ENCODE measurements at places on chromosomes 5 and 9.

DNA sequence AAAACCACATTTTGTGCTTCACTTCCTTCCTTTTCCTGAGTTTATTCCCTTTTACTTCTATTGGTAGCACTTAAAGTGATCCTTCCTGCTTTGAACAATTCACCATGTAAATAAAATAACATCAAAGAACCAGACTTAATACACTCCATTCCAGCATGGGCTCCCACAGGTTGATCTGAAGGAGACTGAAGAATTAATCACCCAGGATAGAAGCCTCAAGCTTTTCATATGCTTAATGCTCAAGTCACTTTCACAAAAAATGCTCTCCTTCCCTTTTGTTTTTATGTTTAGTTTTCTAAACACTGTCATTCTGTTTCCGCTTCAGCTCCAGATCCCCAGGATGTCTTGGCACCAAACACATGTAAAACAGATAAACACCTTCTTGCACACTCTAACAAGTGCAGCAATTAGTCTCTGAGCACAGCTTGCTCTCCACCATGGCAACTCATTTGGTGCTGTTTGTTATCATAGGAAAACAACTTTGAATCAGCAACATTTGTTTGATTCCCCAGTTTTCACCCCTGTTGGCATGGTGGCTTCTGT, 37.0 kb downstream of the DMRTA1 start:
- no peak for DNase-seq

DNA sequence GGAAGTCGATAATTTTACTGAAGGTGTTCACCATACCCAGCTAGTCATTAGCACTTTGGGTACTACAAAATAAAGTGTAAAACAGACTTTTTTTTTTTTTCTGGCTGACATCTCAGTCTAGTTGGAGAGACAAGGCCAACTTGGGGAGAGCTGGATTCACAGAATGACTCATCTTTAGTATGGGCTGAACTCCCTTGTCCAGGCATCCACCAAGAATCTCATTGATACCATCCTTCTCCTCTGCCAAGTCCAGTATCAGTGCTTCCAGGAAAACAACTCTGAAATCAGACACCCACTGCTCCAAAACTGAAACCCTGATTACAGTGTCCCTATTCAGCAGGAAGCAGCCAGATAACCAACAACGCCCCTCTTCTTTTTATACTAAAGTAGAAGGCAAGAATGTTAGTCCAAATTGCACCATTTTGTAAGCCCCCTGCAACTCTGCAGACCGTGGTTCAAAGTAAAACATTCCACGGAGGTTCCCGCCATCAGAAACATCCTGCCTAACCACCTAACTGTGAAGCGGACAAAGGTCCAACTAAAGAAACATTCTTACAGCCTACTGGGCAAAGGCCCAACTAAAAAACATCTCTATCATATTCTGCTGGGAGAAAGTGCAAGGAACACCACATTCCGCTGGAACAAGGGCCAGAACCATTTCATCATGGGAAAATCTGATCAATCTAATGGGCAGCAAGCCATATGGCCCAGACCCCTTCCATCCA, 728.2 kb downstream of the BRINP1 start:
- DNase-seq: no peak

DNA sequence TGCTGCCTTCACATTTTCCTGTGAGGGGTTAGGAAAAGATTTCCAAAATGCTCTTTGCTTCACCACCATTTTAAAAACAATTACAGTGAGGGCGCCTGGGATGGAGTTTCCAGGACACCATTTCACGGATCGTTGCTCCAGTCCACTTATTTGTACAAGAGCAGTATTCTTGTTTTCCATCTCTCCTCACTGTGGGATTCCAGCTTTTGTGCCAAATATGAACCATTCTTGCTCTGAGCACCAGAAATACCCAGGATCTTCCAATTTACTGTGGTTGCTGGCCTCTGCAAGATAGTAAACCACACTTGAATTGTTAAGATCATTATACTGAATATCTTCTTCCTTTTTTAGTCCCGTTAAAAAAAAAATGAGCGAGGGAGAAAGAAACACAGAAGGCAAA, 899.5 kb downstream of the TLE1 start:
- no peak for DNase-seq

GRCh38 chr9:21964925-21965385, 29.2 kb downstream of the CDKN2A start:
- peak; percentile 60 for DNase-seq

GRCh38 chr5:66346869-66347268, 202.8 kb downstream of the SREK1 start:
- DNase-seq: no peak

DNA sequence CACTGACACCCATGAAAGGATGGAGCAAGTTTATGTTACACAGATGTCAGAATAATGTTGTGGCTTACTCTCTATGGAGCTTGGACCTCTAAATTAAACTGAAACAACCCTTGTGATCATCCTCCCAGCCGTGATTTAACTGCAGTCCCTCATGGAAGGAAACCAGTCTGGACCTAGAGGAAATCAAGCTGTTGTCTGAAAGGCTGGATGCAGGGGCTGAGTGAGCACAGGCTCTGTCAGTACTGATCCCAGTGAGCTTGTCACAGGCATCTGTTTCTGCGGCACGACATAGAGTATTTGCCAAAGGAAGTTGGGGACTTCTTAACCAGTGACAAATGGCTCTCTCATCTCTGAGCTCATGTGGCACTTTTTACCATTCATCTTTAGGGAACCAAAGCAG, 282.9 kb upstream of the MAP3K1 start:
- DNase-seq: no peak

DNA sequence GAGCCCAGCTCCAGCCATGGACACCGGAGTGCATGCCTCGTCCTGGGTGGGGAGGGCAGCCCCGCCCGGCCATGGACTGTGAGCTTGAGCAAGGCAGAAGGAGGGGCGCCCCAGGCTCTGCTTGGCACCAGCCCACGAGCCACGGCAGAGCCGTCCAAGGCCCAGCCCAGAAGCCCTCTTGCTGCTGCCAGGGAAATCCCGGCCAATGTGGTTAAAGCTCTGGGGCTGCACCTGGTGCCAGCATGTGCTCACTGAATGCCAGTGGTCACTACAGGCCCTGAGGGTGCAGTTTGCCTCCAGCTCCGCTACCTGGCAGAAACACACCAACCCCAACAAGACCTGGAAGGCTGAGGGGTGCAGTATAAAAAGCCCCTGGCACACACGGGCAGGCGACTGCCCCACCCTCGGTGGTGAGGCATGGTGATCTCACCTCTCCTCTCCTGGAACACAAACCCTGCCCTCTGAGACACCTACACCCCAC, 11.8 kb downstream of the BRD3 start:
- DNase-seq: peak; percentile 23

GRCh38 chr5:37975531-37975930, 135.7 kb upstream of the GDNF start:
- no peak for DNase-seq

- DNase-seq: no peak
Measured at GRCh38 chr5:16291474-16291873, 111.9 kb upstream of the MARCHF11 start.

DNA sequence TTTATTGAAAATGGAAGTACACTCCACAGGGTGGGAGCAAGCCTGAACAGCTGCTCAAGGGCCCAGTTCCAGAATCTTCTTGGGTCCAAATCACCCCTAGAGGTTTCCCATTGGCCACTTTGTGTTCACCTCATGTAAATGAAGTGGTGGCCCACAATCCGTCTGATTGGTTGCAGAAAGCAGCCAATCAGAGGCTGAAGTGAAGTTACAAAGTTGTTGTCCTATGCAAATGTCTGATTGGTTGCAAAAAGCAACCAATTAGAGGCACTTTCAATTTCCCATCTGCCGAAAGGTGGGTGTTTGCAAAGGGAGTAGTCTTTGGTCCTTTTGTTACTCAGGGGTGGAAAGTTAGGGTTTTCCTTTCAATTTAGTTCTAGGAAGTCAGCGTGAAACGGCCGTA, 8.8 kb downstream of the TMEM171 start:
- no peak for DNase-seq

- DNase-seq: no peak
Measured at GRCh38 chr5:179307931-179308471, 37.3 kb downstream of the ADAMTS2 start.

DNA sequence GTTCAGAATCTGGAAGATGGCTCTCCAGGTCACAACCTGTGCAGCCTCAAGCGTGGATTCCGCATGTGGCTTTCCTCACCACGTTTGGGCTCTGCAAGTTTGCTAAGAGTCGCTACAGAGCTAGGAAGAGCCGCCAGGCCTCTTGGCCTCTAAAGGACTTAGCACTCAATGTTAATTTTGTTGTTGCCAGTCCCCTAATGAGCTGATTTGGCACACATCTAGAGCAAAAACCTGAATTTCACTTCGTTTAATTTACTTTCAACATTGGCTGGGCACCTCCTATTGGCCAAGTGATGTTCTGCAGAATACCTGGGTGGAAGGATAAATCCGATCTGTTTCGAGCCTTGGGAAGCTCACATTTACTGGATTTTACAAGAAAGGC, 65.8 kb upstream of the UNC5A start:
- no peak for DNase-seq

DNA sequence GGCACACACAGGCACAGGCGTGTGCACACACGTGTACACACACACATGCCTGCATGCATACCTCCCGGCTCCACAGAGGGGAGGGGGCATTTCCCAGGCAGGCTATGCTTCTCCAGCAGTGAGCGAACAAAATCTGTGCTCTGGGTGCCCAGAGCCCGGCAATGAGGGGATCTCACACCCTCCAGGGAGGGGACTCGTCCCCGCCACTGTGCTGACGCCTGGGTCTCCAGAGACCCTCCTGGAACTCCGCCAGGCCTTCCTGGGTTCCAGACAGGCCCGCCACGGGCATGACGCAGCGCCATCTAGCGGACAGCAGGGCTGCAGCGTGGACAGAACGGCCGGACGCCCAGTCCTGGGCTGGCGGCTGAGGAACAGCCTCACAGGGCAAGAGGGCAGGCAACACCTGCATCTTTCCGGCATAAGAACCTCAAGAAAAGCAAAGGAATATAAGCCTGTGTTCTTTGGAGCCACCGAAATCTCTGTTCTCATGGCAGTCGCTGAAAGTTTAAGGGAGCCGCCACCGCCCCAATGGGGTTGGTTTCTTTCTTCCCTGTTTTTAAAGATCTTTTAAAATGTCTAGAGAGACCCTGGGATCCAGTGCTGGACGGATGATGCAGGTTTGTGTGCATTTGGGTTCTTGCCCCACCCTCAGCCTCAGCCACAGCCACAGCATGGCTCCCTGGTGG, 135.6 kb upstream of the PPP1R26 start:
- peak; percentile 69 for DNase-seq

- peak; percentile 74 for DNase-seq
Measured at GRCh38 chr5:151115272-151115905, 34.6 kb upstream of the TNIP1 start.

DNA sequence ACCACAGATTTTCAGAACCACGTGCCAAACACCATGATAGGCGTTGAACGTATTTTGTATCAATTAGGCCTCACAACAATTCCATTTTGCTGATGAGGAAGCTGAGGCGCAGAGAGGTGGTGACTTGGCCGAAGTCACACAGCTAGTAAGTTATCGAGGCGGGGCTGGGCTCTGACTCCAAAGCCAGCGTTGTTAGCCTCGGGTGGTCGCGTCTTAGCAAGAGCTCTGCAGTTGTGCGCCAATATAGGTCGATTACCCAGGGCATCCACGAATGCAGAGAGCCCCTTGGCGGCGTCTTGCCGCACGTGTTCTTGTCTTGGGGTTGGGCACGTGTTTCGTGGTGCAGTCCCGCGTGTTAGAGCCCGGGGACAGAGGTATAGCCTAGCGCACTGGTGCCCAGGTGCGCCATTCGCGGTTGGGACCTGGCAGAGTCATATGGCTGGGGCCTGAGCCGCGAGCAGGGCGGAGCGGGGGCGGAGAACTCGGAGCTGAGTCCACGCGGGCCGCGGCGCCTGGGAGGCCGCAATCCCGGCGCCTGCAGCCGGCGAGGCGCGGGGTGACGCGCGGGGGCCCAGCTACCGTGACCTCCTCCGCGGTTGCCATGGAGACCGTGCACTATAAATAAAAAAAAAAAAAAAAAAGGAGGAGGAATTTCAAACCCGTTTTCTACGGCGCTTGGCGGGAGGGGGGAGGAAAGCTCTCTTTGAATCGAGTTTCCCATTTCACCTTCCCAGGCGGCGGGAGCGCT, 62.3 kb downstream of the CXXC5 start:
- peak; percentile 47 for DNase-seq

DNA sequence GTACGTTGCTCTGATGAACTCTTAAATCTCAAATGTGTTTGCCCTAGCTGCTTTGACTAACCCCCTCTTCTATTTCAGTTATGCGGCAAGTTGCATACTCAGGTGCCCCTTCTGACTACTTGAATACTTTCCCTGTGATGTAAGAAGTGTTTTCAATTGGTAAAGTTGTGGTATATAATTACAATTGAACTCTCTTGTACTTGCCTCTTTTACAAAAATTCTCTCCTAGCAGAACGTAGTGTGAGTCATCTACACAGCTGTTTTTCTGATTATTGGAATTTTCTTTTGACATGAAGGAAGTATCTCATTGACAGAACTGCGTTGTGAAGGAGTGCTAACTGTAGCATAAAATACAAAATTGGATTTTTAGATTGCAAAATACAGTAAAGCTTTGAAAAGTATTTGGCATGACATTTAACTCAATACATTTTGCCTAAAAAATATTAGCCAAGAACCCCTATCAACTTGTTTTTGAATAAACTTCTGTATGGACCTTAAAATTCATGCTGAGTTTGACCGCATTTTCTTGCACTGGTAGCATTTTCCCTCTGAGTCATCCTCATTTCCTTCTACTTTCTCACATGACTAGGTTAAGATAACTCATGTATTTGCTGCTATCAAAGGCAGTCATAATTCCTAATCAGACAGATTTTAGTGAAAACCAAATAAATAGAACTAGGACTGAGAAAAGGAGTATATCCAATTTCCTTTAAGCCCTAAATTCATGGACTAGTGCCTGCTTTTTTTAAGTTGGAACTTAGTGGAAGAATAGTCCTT, 6.3 kb downstream of the CRHBP start:
- no peak for DNase-seq

- no peak for DNase-seq
Measured at GRCh38 chr5:13187186-13187585, 757.3 kb downstream of the DNAH5 start.

DNA sequence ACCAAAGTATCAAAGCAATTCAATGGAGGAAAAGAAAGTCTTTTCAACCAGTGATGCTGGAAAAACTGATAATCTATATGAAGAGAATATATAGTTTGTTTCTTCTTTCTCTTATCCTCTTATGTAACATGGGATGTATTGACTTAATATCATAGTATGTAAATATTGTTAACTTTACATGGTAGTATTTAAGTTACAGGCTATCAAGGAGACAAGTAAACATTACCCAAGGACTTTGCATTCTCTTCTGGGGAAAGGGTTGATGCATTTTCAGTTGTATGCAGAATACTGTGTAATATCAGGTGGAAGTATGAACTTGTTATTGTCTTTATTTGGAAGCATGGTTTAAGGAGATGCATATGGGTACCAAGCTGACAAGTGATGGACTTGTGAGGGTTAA, 9.1 kb upstream of the ARHGEF37 start:
- no peak for DNase-seq

- DNase-seq: no peak
Measured at GRCh38 chr5:77852514-77853352, 76.6 kb upstream of the TBCA start.

DNA sequence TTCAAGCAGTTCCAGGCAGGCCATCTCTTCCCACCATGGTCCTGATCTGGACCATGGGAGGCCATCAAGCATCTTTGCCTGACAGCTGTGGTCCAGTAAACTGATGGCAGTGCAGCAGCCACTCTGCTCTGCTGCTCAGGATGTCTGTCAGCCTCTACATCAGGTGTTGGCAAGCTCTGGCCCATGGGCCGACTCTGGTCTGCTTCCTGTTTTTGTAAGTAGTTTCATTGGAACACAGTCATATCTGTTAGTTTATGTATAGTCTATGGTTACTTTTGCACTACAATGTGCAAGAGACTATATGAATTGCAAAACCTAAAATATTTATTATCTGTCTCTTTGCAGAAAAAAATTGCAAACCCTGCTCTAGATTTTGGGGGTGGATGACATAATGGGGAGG, 225.0 kb downstream of the KCTD16 start:
- DNase-seq: no peak

Data from activated CD4-positive, CD25-positive, alpha-beta regulatory T cell treated with anti-CD3 and anti-CD28 coated beads, Interleukin-2, amount 50 U/mL, for 72 hours (primary cell).